CD4-positive, alpha-beta memory T cell (primary cell): ENCODE measurements at places on chromosomes 11 and 22.

DNA sequence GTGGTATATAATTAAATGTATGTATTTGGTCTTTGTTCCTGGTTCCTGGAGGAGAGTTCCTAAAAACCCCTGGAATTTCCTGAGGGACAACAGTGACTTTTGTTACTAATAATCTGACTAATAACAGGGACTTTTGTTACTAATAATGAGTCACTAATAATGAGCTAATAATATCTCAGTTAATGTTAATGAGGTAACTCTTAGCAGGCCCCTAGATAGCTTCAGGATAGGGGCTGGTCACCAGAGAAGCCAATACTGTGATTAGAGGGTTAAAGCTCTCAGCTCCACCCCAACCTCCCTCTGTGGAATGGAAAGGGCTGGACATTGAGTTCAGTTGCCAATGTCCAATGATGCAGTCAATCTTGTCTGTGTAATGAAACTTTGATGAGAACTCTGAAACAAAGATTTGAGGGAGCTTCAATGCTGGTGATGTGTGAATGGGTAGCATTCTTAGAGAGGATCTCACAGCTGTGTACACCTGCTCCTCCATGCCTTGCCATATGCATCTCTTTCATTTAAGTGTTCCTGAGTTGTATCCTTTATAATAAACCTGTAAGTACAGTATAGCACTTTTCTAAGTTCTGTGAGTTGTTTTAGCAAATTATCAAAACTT is 1431.4 kb upstream of the TENM4 start:
- no peak for DNase-seq

DNA sequence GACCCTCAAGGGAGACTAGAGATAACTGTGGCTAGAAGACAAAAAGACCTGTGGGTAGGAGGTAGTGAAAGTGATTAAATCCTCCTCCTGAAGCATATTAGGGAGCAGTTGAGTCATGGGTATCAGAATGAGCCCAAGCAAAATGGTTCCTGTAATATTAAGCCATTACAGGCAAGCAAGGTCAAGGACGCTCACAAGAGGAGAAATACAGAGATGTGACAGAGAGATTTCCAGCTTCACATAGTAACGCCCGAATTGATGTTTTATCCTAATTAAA is 77.7 kb downstream of the FAM76B start:
- no peak for DNase-seq

GRCh38 chr11:75437966-75438659 is 5.1 kb upstream of the KLHL35 start:
- no peak for DNase-seq

GRCh38 chr11:78270971-78271370 is 82.3 kb downstream of the USP35 start:
- DNase-seq, result no peak

GRCh38 chr22:20494978-20495860 is at the start of gene KLHL22:
TSS of gene KLHL22 (minus strand) at chr22:20495795. CDS start at chr22:20489211, 6,584 bp downstream.
- DNase-seq, result peak; percentile 5

GRCh38 chr11:69089258-69089657 is 40.5 kb downstream of the TPCN2 start:
- DNase-seq, result no peak

GRCh38 chr11:17161515-17161914 is 46.3 kb downstream of the PIK3C2A start:
- no peak for DNase-seq

- DNase-seq, result no peak
Measured at GRCh38 chr11:78212586-78213371, 24.1 kb downstream of the USP35 start.

- DNase-seq, result no peak
Measured at GRCh38 chr22:50569896-50570535, 7.3 kb upstream of the SYCE3 start.

DNA sequence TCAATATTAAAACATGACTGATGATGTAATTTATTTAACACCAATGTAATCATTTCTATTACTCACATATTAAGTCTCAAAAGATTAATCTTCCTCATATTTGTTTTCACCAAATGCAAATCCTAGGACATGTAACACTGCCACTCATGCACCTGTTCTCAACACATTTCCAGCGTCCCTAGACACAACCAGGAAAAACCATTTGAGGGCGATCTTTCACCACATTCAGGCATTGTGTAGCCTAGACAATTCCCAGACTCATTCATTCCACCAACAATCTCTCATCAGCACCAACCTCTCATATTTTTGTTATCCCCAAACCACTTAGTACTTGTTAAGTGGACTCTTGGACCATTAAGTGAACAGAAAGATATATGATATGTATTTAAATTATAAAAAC is 66.1 kb downstream of the SLC36A4 start:
- DNase-seq, result no peak

GRCh38 chr11:115644856-115645255 is 140.6 kb upstream of the CADM1 start:
- no peak for DNase-seq

GRCh38 chr22:43411869-43412807 is at the start of gene MPPED1:
TSS of gene MPPED1 (plus strand) at chr22:43412014. CDS start at chr22:43424986, 12,972 bp downstream.
- DNase-seq, result no peak

GRCh38 chr11:130168105-130168504 is 8.5 kb downstream of the ST14 start:
- DNase-seq, result no peak

DNA sequence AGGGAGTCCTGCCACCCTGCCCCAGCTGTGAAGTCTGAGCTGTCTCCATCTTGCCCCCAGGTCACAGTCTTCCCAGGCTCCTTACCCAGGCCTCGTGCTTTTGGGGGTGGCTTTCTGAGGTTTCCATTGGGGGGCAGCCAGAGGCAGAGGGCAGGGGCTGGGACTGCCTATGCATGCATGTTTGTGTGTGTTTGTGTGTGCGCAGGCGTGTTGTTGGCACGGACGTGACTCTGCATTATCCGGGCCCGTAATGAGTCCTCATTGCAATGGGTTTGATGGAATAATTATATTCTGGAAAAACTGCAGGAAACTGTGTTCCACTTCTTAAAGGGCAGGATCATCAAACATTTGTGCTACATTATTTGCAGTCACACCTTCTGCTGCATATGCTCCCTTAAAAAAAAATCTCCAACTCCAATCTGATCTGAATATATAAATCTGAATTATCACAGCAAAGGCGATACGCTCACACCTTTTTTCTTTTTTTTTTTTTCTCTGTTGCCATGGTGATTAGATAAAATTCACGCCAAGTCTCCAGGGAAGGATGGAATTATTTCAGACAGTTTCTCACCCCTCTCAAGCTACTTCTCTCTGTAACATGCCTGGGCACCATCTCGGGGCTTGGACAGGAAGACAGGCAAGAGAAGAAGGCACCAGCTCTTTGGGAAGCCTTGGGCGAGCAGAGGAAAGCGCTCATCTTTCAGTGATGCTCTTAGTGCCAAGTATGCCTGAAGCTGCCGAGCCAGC is 45.9 kb downstream of the DSCAML1 start:
- no peak for DNase-seq

DNA sequence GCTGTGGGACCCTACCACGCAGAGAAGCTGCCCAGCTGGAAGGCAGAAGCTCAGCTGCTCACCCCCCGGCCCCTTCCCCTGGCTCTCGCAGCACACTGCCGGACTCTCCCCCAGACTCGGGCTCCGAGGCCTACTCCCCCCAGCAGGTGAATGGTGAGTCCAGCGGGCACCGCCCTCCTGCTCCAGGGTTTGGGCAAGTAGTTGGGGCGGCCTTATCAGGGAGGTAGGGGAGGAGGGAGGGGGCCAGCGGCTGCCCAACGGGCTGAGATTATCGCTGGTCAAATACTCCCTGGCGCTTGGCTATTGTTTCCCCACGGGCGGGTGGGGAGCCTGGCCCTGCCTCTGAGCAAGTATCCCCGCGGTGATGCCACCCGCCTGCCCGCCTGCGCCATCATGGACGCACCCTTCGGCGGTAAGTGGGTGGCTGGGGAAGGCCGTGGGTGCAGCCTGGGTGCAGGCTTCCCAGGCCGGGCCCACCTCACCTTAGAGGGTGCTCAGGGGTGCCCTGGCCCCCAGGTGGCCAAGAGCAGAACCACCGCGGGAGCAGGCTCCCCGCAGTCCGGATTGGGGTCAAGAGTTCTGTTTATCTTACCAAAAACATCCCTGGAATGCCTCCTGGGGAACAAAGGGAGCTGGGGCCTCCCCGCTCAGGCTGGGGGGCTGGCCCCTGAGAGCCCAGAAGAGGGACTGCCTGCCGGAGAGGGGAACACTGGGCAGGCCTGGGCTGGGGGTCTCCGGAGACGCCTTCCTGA is 16.9 kb downstream of the MYRF start:
- no peak for DNase-seq

DNA sequence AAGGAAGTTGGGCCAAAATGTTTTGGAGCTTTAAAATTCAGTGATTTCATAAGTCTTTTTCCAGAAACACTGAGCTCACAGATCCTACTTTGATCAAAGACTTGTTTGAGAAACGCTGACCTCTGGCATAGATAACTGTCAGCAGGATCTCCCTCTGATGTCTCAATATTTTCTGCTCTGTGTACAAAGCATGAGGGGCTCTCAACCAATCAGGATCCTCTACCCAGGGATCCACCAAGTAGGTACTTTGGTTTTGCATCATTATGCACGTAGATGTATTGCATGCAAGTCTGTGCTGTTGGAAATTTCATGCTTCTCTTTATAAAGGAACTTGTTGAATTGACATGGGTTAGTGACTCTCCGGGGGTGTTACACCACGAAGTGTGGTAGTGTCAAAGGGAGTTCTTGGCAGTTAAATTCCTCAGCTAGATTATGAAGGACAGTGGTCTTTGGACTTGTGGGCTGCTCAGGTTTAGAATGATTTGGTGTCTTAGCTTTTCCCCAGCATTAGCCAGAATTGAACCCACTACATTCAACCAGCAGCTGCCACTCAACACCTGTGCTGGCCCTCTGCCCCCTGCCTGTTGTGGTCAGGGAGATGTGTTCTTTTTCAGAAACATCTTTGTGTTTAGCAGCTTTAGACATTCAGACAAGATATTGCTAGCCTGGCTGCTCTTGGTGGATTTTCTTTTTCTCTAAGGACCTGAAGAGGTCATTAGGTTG is 1.7 kb upstream of the DIXDC1 start:
- DNase-seq, result no peak

DNA sequence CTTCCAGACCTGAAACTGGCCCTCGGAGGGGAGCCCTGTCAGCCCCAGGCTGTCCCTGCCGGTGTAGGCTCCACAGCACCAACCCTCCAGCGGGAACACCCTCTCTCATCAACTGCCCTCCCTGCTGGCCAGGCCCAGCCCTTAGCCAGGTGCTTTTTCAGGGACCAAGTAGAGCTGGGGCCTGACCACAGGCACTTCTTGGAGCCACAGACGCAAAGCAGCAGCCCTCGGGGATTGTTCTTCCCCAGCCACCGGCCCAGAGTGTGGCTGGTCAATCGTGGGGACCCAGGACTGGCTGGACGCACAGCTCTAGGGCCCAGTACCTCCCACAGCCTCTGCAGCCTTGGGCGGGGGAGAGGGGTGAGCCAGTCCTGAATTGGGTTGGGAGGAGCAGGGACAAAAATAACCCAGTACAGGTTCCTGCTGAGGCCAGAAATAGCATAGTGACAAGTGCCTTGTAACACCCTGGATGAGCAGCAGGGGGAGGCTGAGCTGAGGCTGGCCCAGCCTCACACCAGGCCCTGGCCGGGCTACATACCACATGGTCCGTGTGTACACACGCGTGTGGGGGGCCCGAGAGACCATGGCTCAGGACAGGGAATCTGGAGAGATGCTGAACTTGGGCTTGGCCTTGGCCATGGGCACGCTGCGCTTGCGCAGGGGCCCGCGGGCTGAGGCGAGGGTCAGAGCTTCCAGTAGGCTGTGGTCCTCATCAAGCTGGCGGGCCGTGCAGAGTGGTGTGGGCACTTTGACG is 2.0 kb downstream of the KCNJ11 start:
- DNase-seq, result peak; percentile 17

DNA sequence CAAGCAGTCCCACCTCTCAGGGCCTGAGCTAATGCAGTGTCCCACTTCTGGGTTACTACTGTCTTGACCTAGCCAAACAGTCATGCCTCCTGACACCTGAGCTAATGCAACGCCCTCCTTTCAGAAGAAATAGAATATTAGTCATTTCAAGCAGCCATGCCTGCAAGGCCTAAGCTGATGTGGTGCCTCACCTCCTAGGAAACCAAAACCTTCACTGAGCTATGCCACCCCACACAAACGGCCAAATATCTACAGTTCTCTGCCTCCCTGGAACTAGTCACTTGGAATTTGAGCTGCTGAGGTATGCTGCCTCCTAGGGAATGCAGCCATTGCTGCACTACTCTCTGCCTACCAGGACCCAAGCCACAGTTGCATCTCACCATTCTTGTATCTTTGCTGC is 8.3 kb upstream of the MS4A6E start:
- DNase-seq, result no peak

DNA sequence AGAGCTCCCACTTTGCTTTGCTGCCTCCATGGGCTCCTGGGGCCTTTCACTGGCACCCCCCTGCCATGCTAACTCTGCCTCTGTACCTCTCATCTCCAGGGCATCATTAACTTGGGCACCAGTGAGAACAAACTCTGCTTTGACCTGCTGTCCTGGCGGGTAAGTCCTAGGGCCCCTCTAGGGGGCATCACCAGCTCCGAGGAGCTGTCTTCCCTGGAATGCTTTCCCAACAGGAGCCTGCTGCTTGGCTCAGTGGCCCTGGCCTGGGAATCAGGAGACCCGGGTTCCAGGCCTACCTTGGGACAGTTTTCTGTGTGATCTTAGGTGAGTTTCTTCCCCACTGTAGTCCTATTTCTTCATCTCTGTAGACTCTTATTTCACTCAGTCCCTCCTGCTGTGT is 5.1 kb downstream of the ACCS start:
- no peak for DNase-seq

DNA sequence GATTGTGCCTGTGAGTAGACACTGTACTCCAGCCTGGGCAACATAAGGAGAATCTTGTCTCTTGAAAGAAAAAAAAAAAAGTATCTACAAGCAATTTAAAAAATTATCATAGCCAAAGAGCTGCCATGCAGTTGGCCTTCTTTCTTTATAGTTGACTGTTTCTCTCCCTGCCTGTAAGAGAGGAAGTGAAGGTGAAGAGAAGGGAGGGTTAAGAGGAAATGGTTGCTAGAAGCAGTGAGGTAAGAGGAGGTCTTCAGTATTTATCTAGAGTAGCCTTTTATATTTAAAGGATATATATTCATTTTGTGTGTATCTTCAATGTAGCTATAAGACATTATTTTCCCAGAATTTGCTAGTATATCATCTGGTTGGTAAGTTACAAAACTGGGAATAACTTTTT is 217.9 kb downstream of the TMEM135 start:
- no peak for DNase-seq

DNA sequence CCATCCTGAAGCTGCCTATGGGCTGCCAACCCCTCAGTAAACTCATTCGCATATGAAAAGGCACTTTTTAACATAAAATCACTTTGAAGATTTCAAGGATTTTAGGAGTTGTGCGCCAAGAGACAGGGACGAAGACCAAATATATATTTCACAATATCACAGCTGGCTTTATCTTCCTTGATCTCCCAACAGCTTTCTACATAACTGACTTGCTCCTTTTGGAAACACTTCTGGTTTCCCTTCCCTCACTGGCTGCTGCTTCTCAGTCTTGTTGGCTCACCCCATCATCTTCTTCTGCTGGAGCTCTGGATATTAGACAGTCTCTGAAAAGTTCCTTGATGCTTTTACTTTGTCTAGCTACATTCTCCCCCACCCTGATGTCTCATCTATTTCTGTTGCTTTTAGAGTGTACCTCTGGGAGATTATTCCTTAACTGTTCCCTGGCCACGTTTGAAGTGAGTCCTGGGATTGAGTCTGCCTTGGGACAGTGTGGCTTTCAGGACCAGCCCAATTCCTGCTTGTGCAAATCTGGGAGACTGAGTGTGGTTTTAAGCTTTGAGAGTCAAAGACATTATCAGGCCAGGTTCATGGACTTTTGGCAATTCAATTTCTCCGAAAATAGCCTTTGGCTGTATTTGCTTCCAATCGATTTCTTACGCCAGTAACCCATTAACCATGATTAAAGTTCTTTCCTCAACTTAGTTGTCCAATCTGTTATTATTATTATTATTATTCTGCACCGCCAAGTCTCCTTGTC is 30.9 kb upstream of the NNMT start:
- no peak for DNase-seq
